ENCODE measurements at places on chromosomes 16 and 17.

DNA sequence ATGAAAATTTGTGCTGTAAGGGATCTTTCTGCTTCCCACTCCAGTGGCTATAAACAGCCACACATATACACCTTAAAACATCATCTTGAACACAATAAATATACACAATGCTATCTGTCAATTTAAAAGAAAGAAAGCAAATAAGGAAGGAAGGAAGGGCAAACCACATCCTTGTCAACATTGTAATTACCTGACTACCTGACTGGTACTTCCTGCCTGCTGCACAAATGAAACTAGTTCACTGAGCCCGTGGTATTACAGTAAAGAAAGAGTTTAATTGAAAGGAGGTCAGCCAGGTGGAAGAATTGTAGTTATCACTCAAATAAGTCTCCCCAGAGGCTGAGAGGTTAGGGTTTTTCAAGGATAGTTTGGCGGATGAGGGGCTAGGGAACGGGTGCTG lies 344.4 kb upstream of the ASIC2 start:
- DNase-seq: no peak

DNA sequence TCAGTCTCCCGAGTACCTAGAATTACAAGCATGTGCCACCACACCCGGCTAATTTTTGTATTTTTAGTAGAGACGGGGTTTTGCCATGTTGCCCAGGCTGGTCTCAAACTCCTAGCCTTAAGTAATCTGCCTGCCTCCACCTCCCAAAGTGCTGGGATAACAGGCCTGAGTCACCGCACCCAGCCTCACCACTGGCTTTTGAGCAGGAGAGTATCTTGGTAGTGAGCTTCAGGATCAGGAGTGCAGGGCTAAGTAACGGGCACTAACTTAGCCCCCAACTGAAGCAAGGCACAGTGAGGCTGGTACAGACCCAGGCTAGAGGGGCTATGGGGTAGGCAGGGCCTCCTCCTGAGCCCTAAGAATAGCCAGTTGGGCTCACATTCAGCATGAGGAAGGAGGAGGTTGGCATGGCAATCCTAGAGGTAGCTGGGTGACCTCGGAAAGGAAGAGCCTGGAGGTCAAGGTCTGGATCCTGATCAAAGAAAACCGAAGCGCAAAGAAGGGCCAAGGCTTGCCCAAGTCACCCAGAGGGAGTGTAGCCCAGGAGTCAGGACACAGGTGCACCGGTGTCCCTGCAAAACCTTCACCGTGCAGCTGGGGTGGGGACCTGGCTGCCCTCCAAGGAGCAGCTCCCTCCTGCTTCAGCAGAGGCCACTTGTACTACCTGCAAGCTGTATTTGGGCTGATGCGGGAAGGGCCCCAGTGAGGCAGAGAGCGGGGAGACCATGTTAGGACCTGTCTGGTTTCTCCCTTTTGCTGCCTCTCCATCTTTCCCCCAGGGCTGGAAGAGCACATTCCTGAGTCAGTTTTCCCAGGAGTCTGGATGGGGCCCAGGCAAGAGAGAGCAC lies 1.3 kb upstream of the ADGRG5 start:
- no peak for DNase-seq

GRCh38 chr17:38673707-38674013 lies 1.1 kb downstream of the EPOP start:
- DNase-seq: no peak

GRCh38 chr17:614653-615546 lies 99.7 kb downstream of the VPS53 start:
- DNase-seq: no peak

- DNase-seq: no peak
These were observed 20.2 kb downstream of the TENT4B start for GRCh38 chr16:50173316-50173715.

DNA sequence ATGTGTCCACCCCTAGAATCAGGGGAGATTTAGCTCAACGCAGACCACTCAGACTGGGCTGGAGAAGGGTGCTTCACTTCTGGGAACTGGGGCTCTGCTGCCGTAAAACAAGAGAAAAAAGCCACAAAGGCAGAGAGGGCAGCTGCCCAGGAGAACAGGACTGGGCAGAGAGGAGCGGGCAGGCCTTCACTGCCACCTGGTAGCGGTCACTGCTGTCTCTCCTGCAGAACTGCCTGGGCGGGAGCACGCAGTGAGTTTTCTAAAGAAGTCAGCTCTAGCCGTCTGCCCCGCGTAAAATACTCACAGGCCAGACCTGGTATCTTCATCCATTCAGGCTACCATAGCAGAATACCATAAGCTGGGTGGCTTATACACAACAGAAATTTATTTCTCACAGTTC lies 103.8 kb downstream of the AMFR start:
- no peak for DNase-seq

DNA sequence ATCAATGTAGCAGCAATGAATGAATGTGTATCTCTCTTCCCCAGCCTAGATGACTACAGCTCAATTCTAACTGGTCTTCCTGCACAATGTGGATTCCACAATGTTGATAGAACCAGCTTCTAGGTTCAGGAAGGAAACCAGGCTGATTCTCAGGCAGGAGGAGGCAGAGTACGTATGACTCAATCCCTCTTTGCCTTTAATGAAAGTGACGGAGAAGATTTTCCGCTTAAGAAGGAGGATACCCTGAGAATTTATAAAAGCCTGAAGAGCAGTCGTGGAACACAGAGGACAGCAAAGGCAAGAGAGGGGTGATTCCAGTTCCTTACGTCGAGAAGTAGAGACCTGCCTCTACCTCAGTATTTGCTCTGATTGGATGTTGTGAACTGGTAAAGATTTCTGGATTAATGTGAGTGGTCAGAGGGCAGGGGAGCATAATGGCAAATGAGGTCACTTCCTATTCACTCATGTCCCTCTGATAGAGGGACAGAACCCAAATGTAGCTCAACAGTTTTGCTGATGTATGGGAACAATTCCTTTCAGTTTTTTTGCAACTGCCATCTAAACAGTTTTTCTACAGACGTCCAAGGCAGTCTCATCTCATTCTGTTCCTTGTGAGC lies 15.0 kb upstream of the SLC16A11 start:
- DNase-seq: no peak

DNA sequence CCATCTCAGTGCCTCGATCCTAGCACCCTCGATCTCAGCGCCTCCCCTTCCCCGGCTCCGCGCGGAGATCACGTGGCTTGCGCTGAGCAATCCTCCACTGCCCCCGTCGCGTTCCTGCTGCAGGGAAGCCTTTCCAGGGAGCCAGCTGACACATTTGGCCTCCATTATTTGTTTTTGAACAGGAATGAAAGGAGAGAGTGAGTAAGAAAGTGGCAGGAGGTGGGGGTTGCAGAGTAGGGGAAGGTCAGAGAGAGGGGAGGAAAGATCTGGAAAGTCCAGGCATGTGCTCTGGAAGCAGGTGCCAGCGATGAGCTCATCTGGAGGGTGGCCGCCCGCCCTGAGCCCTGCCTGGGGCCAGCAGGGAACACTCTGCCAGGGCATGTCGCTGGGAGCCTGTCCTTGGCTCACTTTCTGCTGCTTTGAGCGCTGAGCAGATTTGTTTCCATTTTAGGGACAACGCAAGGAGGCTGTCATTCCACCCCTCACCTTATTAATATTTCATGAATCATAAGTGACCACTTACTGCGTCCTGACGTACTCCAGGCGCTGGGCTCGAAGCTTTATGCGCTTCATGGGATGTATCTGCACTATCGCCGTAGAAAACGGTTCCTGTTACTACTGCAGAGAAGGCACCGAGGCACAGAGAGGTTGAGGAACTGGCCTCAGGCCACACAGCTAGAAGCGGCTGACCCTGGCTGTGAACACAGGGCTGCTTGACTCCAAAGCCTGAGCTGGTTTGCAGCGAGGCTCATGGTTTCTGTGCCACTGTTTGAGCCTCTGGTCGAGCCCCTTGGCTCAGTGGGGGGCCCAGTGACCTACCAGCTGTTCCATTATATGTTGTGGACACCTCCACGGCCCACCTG lies 283.1 kb downstream of the SEC14L1 start:
- DNase-seq: no peak

- DNase-seq: no peak
These were observed 86.7 kb downstream of the TMEM132E start for GRCh38 chr17:34665819-34666763.

Measured in cortex of kidney (tissue), 1 donor.